ENCODE measurements at places on chromosomes 3 and 15.

- no peak for DNase-seq
Measured at GRCh38 chr15:43241100-43241499, 20.3 kb upstream of the EPB42 start.

- no peak for DNase-seq
Measured at GRCh38 chr3:62154457-62155148, 218.7 kb downstream of the FEZF2 start.

GRCh38 chr3:5360453-5360852 is 172.9 kb downstream of the EDEM1 start:
- DNase-seq = no peak

- no peak for DNase-seq
Measured at GRCh38 chr3:53231532-53232511, 24.0 kb downstream of the TKT start.

GRCh38 chr3:132180337-132180791 is 136.8 kb upstream of the ACP3 start:
- peak; percentile 62 for DNase-seq

- DNase-seq = no peak
Measured at GRCh38 chr3:104176706-104177105, 1190.0 kb upstream of the ALCAM start.

DNA sequence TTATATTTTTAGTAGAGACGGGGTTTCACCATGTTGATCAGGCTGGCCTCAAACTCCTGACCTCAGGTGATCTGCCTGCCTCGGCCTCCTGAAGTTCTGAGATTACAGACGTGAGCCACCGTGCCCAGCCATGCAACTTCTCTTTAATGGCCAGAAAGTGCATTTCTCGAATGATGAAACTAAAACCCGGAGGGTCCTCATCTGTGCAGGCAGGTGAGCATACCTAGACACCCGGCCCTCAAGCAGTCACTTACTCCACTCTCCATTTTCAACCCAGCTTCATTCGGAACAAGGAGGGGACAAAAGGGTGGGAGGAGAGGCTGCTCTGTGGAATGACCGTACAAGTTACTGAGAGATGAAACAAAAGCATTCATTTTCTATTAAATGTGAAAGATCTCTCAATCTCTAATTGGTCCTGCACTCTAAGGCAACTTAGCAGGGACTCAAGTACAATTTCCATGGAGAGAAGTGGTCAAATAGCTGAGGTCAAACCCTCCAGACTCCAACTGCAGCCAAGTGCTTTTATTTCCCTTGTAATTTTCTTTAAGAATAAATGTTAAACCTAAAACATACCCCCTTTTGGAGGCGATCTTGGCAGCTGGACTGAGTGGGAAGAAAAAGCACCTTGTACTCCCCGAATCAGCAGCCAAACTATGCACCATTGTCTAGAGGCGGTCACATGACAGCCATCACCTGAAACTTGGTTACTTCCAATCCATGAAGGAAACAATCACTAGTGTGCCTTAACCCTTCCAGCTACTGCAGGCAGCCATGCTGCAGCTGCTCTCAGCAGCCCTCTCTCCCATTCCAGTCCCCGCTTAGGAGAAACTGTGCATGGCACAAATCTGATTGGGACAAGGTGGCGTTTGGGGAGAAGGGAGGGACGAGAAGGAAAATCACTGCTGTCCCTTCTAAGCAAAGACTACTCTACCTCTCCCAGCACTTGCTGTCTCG is 62.2 kb downstream of the VGLL4 start:
- no peak for DNase-seq

DNA sequence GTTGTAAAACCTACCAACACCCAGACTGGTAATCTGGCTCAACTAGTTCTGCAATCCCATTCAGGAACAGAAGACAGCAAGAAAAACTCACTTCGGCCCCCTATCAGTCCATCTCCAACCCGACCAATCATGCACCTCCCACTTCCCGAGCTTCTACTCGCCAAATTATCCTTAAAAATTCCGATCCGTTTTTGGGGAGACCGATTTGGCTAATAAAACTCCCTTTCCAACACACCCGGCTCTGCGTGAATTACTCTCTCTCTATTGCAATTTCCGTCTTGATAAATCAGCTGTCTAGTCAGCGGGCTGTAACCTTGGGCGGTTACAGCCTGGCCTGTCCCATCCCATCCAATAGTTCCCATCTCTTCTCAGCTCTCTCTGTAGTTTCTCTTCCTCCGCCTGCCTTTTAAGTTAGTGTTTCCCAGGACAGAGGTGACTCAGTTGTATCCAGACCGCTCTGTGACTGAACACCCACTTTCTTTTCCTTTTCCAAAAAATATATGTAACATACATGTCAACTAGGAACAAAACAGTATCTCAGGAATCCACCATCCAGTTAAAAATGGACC is 780 bp upstream of the ACAD9 start:
- DNase-seq = peak; percentile 78

DNA sequence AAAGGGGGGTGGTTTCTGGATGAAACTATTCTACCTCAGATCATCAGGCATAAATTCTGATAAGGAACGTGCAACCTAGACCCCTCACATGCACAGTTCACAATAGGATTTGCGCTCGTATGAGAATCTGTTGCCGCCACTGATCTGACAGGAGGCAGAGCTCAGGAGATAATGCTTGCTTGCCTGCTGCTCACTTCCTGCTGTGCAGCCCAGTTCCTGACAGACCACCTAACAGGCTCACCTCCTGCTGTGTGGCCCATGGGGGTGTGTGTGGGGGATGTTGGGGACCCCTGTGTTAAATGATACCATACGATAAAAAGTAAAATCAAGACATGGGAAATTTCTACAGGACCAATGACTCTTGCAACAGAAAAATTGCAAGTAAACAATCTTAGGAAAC is 24.0 kb downstream of the CP start:
- no peak for DNase-seq

DNA sequence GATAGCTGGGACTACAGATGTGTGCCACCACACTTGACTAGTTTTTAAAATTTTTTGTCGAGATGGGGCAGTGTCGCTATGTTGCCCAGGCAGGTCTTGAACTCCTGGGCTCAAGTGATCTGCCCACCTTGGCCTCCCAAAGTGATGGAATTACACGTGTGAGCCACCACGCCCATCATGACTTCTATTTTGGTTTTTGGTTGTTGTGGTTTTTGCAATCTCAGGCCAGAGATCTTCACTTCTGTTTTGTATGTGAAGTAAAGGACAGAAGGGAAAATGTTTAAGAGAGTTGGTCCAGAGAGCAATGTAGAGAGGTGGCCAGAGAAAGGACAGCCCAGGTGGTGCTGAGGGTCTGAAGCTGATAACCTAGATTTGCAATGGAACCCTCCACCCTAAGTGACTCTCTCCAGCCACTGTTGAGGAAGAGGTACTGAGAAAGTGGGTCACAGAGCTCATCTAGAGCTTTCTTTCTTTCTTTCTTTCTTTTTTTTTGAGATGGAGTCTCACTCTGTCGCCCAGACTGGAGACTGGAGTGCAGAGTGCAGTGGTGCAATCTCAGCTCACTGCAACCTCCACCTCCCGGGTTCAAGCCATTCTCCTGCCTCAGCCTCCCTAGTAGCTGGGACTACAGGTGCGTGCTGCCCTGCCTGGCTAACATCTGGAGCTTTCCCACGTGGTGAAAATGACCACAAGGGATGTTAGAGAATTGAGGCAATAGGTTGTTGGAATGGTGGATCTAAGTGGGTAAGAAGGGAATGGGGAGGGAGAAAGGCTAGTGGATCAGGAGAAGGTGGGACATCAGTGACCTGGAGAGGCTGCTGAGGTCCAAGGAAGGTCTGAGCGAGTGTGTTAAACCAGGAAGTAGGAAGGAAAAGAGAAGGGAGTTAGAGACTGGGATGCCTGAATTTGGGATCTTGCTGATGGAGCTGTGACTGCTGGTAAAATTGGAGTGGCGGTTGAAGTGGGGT is 22.4 kb upstream of the SEMA4B start:
- DNase-seq = no peak

DNA sequence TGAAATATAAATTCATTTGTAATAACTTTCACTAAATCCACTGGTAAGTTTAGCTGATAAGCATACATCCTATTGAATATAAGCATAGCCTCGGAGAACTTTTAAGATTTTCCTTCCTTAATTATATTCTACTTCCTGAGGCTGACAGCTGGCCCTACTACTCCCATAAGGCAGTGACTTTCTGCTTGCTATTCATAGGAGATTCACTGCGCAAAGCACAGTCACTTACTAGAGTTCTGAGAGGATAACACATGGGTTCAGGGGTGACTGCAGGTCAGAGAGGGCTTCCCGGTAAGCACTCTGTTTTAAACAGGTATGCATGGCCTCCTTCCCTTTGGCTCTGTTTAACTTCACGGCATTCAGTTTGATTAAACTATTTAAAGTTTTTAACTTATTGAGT is 75.8 kb downstream of the FAIM start:
- DNase-seq = no peak

DNA sequence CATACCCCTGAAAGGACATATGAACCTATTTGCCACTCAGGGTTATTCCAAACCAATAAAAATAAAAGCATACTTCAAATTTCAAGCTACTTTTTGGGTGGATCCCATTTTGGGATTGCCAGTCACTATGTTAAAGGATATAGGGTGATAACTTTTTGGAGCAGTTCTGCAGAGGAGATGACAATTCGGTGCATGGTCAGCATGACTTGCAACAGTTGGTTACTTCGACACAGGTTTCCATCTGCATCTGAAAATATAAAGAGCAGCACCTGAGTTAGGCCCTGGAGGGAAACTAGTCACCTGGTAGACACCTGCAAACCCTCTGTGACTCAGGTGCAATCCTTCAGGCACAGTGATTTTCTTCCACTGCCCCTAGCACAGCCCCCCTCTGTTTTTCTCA is 38.5 kb downstream of the RASGRP1 start:
- DNase-seq = no peak

DNA sequence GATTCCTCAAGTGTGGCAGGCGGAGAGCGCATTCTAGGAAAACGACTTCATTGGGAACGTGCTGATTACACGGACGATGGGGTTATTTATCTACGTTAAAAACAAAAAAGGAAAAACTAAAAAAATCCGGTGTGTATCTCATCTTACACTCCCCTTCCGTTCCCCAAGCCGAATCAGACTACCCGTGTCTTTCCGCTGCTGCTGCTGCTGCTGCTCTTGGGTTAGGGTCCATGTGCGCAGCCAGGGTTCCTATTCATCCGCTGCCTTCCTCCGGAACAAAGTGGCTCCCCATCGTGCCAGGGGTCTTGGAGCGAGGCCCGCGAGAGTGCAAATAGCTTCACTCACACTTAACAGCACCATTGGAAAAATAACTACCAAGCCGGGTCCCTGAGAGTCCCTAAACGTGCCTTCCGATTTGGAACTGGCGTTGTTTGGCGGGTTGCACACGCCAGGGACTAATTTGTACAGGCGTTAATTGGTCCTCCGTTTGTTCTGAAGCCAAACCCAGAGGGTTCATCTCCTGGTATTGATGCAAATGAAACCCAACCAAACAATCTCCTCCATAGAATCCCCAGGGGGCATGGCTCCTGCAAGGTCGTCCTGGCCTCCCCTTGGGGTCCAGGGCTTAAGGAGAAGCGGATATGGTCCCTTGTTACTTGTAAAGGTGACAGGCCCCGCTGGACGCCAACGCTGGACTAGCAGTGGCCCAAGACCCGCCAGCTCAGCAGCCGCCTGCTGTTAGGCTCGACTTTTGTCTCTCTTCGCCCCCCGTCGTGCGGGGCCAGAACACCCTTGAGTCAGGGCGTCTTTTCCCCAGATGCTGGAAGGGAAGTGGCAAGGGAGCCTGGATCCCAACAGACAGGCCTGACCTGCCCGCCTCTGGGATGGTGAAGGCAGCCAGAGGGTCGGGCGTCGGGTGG is 11.0 kb upstream of the ONECUT1 start:
- no peak for DNase-seq

DNA sequence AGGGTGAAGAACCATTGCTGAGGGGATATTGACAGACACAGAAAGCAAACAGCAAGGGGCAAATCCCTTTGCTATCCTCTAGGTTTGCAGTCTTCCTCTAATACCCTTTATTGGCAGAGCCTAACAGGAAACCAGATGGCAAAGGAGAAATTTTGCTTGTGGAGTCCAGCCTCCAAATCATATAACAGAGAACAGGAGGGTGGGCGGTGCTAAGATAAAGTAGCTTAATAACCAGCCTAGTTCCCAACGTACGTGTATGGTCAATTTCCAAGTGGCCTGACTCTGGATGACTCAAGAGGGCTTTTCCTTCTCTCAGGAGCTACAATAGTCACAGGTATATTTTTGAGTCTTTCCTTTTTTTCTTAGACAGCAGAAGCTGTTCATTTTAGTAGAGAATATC is 404.5 kb downstream of the PDCD6IP start:
- DNase-seq = no peak

GRCh38 chr15:69874321-69874720 is 223.4 kb downstream of the TLE3 start:
- no peak for DNase-seq

- no peak for DNase-seq
Measured at GRCh38 chr15:49366496-49366895, 56.5 kb upstream of the FGF7 start.

DNA sequence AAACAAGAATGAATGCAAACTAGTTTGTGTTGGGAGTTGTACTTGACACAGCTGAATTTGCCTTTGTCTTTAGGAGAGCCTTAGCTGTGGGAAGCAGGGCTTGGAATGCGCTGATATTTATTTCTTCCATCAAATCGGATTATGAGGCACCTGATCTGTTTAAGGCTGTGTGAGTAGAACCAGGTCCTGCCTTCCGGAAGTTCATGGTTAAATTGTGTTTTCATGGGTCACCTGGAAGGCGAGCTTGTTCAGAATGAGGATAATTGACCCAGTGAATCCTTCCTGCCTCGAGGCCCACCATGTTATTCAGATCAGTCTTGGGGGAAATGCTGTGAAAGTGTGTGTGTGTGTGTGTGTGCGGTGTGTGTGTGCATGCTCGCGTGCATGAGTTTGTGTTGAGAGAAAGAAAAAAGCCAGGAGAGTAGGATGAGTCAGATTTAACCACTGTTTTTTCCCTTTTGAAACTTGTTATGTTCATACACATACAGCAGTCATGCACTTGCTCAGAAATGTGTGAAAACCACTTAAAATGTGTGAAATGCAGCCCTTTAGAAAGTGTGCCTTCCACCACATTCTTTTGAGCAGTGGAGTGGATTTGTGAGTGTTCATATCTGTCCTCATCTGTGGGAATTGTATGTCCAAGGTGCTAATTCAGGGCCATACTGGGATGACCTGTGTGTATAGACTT is 36.7 kb downstream of the SMAD3 start:
- peak; percentile 89 for DNase-seq

All from activated CD4-positive, alpha-beta T cell treated with anti-CD3 and anti-CD28 coated beads, Interleukin-2, amount 10 ng/mL, durations not matched to agents 24 days and 14 days (primary cell).